ENCODE measurements at places on chromosomes 4 and X. TPM values are rescaled to one million over a fixed set of nuclear protein-coding genes. Genes with fewer than 3 reads are reported as not detected.

TRAM1L1 gene
- total RNA-seq = 2.9 TPM

GRCh38 chr4:42543126-42543525 is 113.8 kb downstream of the ATP8A1 start:
- no peak overlapping the region for H3K27ac ChIP-seq
- no peaks in the 10 kb centered on the region for H3K4me1 ChIP-seq
- DNase-seq = no peak
- no peak overlapping the region for H3K4me3 ChIP-seq
- no peaks in the 10 kb centered on the region for H3K36me3 ChIP-seq

DNA sequence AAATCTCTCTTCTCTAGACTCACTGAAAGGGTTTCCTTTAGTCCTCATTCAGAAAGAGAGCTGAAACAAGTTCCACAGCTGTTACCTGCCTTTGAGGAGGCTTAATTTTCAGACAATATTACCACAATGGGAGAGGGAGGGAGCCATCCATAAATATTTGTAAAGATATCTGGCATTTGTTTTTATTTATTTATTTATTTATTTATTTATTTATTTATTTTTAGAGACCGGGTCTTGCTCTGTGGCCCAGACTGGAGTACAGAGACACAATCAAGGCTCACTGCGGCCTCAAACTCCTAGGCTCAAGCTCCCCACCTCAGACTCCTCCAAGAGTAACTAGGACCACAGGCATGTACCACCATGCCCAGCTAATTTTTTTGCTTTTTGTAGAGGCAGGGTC is 80.7 kb downstream of the SLC9A7 start:
- H3K4me3 ChIP-seq = no peak overlapping the region
- H3K4me1 ChIP-seq = no peaks in the 10 kb centered on the region
- H3K27ac ChIP-seq = no peak overlapping the region
- H3K36me3 ChIP-seq = no peaks in the 10 kb centered on the region

DNA sequence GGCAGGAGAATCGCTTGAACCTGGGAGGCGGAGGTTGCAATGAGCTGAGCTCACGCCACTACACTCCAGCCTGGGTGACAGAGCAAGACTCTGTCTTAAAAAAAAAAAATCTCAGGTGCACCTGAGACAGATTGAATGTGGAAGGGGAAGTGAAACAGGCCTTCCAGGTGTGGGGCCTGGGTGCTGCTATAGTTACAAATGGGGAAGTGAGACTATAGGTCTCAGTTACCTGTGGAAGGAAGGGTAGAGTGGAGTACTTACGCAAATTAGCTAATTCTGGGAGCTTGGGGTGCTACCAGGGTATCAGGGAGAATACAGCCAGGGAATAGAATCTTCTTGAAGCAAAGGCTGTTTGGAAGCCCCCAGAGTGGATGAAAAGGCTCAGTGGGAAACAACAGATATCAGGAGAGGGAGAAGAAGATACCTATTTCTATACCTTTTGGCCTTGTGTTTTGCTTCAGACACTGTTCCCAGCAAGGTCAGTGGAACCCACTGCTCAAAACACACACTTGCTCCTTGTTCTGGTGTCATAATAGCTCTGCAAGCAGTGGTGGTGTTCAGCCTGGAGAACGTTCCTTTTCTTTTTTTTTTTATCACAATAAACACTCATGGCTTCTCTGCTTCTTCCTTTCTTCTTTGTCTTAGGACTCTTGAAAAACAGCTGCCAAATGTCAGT is 7.0 kb downstream of the CD38 start:
- H3K27me3 ChIP-seq = no peaks in the 10 kb centered on the region
- no peaks in the 10 kb centered on the region for H3K36me3 ChIP-seq
- peaks cover under 1% of the 10 kb centered on the region for H3K4me1 ChIP-seq
- no peak for DNase-seq
- H3K27ac ChIP-seq = no peak overlapping the region
- no peak overlapping the region for H3K4me3 ChIP-seq

GRCh38 chr4:90824266-90825150 is 697.3 kb downstream of the CCSER1 start:
- H3K36me3 ChIP-seq = no peaks in the 10 kb centered on the region
- H3K4me1 ChIP-seq = no peaks in the 10 kb centered on the region
- no peak overlapping the region for H3K4me3 ChIP-seq

DNA sequence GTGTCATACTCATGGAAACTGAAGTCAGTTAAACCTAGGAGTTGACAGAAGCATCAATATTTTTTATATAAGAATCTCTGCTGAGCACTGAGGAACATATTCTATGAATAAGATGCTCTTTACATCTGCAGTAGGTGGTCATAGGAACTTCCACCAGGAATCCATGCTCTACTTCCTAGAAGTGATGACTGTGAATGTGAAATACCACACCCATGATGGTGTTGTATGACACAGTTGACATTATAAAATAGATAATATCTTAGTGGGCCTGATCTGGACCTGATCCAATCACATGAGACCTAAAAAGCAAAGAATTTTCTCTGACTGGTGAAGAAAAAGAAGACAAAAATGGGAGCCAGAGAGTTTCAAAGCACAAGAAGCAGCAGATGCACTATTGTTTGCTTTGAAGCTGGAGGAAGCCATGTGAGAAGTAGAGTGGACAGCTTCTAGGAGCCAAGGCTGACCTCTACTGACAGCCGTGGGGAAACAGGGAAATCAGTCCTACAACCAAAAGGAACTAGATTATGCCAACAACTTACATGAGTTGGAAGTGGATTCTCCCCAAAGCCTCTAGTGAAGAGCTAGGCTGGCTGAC is 68.6 kb upstream of the HS3ST1 start:
- no peak overlapping the region for H3K4me3 ChIP-seq
- H3K27ac ChIP-seq = no peak overlapping the region
- H3K4me1 ChIP-seq = no peaks in the 10 kb centered on the region

LGI2 gene
- total RNA-seq = 6.7 TPM

GPR82 gene
- total RNA-seq = 0.41 TPM

CFAP99 gene
- not detected for total RNA-seq

IBSP gene
- total RNA-seq = not detected

TASL gene
- total RNA-seq = 1.5 TPM

GRCh38 chr4:158894826-158895225 is 126.0 kb downstream of the FNIP2 start:
- H3K27ac ChIP-seq = no peak overlapping the region
- peaks cover 32% of the 10 kb centered on the region for H3K36me3 ChIP-seq
- no peak for DNase-seq

- no peak for DNase-seq
- no peak overlapping the region for H3K27ac ChIP-seq
Measured at GRCh38 chr4:143554728-143555597, 41.5 kb downstream of the SMARCA5 start.

- H3K27me3 ChIP-seq = no peaks in the 10 kb centered on the region
- H3K4me1 ChIP-seq = no peaks in the 10 kb centered on the region
- H3K36me3 ChIP-seq = no peaks in the 10 kb centered on the region
Measured at GRCh38 chr4:104732766-104733165, 238.1 kb upstream of the CXXC4 start.

GRCh38 chr4:76630741-76631140 is 195.7 kb downstream of the SHROOM3 start:
- no peaks in the 10 kb centered on the region for H3K4me1 ChIP-seq
- H3K36me3 ChIP-seq = no peaks in the 10 kb centered on the region
- H3K4me3 ChIP-seq = no peak overlapping the region
- H3K27me3 ChIP-seq = no peaks in the 10 kb centered on the region

- H3K27ac ChIP-seq = no peak within 1 kb of the TSS
- peaks cover 8% of the 10 kb centered on the region for H3K27me3 ChIP-seq
- no peaks in the 10 kb centered on the region for H3K4me1 ChIP-seq
- no peak within 1 kb of the TSS for H3K4me3 ChIP-seq
Measured at GRCh38 chrX:48826135-48826875, at the start of gene ERAS. ERAS (plus strand) TSS chrX:48826513; CDS start chrX:48829124, 2,611 bp downstream.

- H3K27ac ChIP-seq = no peak overlapping the region
- DNase-seq = no peak
- H3K4me3 ChIP-seq = no peak overlapping the region
- H3K36me3 ChIP-seq = no peaks in the 10 kb centered on the region
- H3K4me1 ChIP-seq = no peaks in the 10 kb centered on the region
Measured at GRCh38 chr4:112315446-112315845, 18.3 kb downstream of the ALPK1 start.

- no peak for DNase-seq
- no peak overlapping the region for H3K4me3 ChIP-seq
- no peaks in the 10 kb centered on the region for H3K27me3 ChIP-seq
- H3K4me1 ChIP-seq = no peaks in the 10 kb centered on the region
Measured at GRCh38 chr4:44145868-44146267, 302.7 kb downstream of the KCTD8 start.

BEND2 gene
- total RNA-seq = not detected

ADH1A gene
- not detected for total RNA-seq

DNA sequence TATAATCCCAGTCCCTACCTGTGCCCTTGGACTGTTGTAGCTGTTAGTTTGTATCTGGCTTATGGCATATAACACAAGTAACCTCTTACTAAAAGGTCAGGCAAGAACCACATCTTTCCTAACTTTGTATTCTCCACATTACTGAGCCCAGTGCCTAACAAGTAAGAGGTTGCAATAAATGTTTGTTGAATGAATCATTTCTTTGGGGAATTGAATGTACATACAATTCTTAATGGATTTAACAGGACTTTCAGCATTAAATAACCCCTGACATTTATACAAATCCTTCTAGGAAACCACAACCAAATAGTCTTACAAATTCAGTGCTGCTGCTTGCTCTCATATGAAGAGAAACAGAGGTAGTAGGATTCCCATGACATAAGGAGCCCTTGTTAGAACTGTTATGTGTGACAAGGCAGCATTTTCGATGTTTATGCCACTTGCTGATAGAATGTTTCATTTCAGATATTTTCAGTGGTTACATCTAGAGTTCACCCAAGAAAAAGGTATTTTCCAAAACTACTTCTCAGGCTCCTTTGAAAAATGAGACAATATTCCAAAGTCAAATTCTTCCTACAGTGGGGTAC is 62.0 kb downstream of the MBNL3 start:
- H3K36me3 ChIP-seq = no peaks in the 10 kb centered on the region
- no peaks in the 10 kb centered on the region for H3K27me3 ChIP-seq
- H3K27ac ChIP-seq = no peak overlapping the region
- no peak for DNase-seq
- no peak overlapping the region for H3K4me3 ChIP-seq

GRCh38 chrX:142001934-142002333 is 98.2 kb downstream of the MAGEC1 start:
- no peaks in the 10 kb centered on the region for H3K36me3 ChIP-seq
- H3K4me1 ChIP-seq = no peaks in the 10 kb centered on the region
- H3K27me3 ChIP-seq = no peaks in the 10 kb centered on the region
- H3K4me3 ChIP-seq = no peak overlapping the region

RNF175 gene
- 1.8 TPM for total RNA-seq

- peaks cover 1% of the 10 kb centered on the region for H3K36me3 ChIP-seq
- DNase-seq = no peak
- peak overlapping the region; percentile 68 for H3K27ac ChIP-seq
Measured at GRCh38 chr4:38805530-38806145, 1.0 kb upstream of the TLR1 start.

DNA sequence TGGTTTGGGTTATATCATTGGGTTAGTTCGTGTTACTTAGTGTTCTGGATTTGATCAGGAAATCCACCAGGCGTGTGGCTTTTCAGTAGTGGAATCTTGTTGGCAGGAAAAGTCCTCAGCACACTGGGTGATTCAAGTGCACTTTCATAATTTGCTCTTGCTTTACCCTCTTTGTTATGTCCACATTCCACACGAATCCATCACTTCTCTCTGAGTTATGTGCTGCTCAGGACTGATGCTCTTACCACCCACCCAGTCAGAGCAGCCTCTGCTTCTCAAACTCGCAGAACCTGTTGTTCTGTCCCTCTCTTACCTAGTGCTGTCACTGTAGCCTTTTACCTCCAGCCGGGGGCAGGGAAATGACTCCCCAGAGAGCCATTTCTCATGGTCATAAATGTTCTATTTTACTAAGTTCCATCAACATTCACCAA is 37.2 kb upstream of the SCRG1 start:
- H3K36me3 ChIP-seq = no peaks in the 10 kb centered on the region
- peak overlapping the region; percentile 73 for H3K27ac ChIP-seq
- DNase-seq = no peak
- no peak overlapping the region for H3K4me3 ChIP-seq
- H3K4me1 ChIP-seq = no peaks in the 10 kb centered on the region

DNA sequence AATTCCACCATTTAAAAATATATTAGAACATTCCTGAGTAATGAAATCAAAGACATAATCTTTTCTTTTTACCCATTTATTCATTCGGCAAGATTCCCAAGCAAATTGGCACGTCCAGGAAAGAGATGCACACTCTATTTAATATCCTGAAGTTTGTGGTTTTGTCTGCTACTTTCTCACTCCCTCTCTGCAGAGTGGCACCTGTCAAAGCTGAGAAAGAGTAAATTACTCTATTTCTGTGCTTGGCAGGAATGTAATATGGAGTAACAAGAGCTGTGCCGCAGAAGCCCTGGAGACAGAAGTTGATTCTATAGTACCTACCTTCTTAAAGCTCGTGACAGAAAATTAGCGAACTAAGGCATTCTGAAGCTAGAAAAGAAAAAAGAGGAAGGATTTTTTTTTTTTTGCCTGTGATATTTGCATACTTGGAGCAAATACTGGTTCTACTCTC is 5.5 kb downstream of the GSTCD start:
- H3K36me3 ChIP-seq = no peaks in the 10 kb centered on the region
- no peak for DNase-seq
- H3K27me3 ChIP-seq = no peaks in the 10 kb centered on the region
- H3K27ac ChIP-seq = no peak overlapping the region

- no peak overlapping the region for H3K27ac ChIP-seq
- no peaks in the 10 kb centered on the region for H3K27me3 ChIP-seq
- no peak overlapping the region for H3K4me3 ChIP-seq
- DNase-seq = no peak
- no peaks in the 10 kb centered on the region for H3K36me3 ChIP-seq
Measured at GRCh38 chrX:29155286-29155685, 568.0 kb downstream of the IL1RAPL1 start.

MGAT4D gene
- total RNA-seq = not detected

DIAPH2 gene
- total RNA-seq = 24.6 TPM

DUX4 gene
- total RNA-seq = not detected

GRCh38 chr4:149884529-149885181 is 69.0 kb upstream of the IQCM start:
- no peak overlapping the region for H3K27ac ChIP-seq
- H3K36me3 ChIP-seq = no peaks in the 10 kb centered on the region
- no peaks in the 10 kb centered on the region for H3K27me3 ChIP-seq

LUZP4 gene
- not detected for total RNA-seq

MSANTD1 gene
- 1.1 TPM for total RNA-seq

- no peak for DNase-seq
- H3K27me3 ChIP-seq = no peaks in the 10 kb centered on the region
Measured at GRCh38 chr4:82865592-82865991, 25.4 kb downstream of the SEC31A start.

DNA sequence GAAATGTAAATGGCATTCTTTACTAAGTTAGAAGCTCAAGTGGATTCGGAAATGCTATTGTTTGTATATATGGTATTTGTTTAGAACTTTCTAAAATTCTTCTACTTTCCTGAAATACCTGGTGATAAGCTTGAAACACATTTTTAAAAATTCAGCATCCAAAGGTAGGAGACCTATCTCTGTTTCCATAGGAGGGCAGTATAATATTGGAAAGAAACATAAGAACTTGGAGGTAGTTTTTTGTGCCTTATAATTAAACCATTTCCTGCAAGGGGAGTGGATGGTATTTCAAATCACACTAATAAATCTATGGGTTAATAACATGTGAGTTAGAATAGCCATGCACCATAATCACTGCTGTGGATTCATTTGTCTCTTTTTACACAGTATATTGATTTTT is 217.4 kb upstream of the AADAT start:
- no peaks in the 10 kb centered on the region for H3K4me1 ChIP-seq
- no peaks in the 10 kb centered on the region for H3K27me3 ChIP-seq
- H3K4me3 ChIP-seq = no peak overlapping the region
- H3K27ac ChIP-seq = no peak overlapping the region
- H3K36me3 ChIP-seq = no peaks in the 10 kb centered on the region
- DNase-seq = no peak

Data from sigmoid colon (tissue), 7 donors.